ENCODE measurements at places on chromosomes 3 and 15.

GRCh38 chr15:38053205-38053604 is 118.8 kb downstream of the TMCO5A start:
- no peak for DNase-seq

- no peak for DNase-seq
These were observed 5.8 kb upstream of the MESP1 start for GRCh38 chr15:89756897-89757296.

DNA sequence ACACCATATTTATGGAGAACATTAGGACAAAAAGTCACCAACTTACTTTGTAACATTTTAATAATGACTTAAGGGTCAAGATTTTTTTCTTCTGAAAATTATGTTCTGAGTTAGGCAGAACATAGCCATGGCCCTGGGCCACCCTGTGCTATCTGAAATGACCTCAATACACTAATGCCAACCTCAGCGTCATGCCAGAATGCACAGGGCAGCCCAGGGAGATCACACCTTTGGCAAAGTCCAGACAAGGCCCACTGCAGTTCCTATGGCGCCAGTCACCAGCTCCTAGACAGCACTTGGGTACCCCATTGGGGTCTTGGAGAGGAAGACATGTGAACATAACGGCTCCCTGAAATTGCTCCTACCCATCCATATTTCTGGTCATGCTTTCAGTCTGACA is 33.1 kb downstream of the HCLS1 start:
- DNase-seq = no peak

- DNase-seq = no peak
These were observed 43.6 kb downstream of the C2CD4B start for GRCh38 chr15:62121273-62122015.

DNA sequence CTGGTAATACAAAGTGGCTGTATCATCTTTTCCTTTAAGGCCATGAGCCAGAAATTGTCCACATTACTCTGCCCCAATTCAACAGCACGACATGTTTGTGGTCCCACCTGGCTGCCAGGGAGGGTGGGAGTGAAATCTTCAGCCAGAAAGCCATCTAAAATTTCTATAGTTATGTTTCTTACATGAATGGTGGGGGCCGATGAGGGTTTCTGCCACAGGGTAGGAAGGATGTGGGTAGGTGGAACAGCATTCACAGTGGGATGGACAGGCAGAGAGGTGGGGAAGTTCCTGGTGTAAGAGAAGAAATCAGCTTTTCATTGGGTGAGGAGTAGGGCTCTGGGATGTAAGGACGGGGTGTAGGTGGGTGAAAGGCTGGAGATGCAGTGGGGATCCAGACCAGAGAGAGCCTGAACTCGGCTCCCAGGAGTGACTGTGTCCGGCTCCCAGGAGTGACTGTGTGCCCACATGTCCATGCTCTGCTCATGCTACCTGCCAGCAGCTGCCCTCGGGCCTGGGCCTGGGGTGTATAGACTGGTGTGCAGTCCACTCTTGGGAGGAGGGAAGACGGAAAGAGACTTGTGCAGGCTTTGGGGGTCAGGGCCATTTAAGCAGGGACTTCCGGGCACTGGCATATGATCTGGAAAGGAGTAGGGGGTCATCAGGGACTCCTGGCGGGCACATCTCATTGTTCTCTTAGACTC is 3.8 kb upstream of the FBLN2 start:
- no peak for DNase-seq

DNA sequence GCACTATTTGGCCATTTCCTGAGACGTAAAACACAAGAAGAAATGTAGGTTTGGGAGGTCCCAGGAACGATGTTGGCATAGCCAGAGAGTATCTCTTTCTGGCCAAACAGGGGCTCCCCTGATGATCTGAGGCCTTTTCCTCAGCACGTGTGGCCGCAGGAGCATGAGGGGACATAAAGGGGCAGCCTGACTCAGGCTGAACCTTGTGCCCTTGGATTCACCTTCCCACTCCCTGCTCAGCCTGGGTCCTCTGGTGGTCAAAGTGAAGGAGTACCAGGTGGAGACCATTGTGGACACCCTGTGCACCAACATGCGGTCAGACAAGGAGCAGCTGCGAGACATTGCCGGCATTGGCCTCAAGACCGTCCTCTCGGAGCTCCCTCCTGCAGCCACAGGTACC is 10.6 kb downstream of the CAND2 start:
- DNase-seq = no peak

- no peak for DNase-seq
These were observed 57.6 kb upstream of the BCL6 start for GRCh38 chr3:187802928-187803259.

GRCh38 chr3:56115698-56116097 is 352.6 kb downstream of the ERC2 start:
- DNase-seq = no peak

- DNase-seq = no peak
These were observed 33.4 kb downstream of the CCDC33 start for GRCh38 chr15:74269362-74270035.

DNA sequence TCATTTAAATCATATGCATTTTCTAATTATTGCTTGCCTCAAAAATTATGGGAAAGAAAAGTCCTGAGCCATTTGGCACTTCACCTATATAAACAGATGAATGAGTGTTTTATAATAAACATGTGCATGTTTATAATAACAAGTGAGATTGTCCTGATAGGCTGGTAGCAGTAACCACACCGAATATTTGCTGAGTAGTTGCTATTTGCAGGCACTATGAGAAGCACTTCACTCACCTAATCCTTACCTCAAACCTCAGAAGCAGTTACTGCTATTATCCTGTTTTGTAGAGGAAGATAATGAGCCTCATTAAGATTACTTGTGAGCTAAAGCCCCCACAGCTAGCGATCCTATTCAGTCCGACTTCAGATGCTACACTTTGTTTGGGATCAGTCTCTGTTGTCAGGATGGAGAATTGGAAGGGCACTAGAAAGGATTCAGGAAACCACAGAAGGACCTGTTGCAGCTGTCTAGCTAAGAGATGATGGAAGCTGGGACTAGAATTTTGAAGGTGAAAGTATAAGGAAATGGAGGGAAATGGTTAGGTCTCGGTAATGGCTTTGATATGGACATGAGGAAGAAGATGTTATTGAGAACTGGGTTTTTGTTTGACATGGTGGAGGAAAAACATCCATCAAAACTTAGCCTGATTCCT is 28.4 kb upstream of the MAGI1 start:
- no peak for DNase-seq

DNA sequence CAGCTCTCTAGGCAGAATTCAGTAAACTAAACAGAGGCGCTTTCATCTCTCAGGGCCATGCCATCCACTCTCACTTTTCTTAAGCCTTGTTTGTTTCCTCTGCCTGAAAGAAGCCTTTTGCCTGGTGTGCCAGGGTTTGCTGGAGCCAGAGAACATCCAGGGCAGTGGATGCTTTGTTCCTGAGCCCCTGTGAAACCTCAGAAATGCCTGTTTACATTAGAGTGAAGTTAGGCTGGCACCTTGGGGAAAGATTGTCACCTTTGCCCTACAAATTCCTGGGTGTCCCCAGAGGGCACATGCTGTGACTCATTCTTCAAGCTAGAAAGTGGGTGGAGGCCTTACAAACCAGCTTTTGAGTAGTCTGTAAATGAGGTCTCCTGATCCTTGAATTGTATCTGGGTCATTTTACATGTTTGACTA is 10.7 kb upstream of the TRAK1 start:
- DNase-seq = peak; percentile 56

DNA sequence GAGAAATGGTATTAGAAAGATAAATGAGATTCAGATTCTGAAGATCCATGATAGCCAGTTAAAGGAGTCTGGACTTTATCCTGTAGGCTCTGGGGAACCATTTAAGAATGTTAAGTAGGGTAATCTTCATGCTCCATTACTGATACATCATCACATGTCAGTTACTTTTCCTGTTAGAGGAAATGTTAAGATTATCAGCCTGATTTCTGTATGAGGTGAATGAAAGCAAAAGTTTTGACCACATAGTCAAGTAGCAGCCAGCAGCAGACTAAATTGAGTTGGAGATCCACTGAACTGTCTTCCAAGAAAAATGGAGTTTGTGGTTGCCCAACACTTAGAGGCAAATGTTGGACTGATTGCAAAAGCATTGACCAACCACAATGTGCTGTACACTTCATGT is 4.7 kb upstream of the COPB2 start:
- no peak for DNase-seq

- DNase-seq = no peak
These were observed 95.1 kb downstream of the ATP1B3 start for GRCh38 chr3:141971571-141971970.

GRCh38 chr3:188542196-188542595 is 388.2 kb downstream of the LPP start:
- DNase-seq = no peak

- DNase-seq = peak; percentile 49
These were observed 29.6 kb downstream of the CPOX start for GRCh38 chr3:98563661-98564281.

DNA sequence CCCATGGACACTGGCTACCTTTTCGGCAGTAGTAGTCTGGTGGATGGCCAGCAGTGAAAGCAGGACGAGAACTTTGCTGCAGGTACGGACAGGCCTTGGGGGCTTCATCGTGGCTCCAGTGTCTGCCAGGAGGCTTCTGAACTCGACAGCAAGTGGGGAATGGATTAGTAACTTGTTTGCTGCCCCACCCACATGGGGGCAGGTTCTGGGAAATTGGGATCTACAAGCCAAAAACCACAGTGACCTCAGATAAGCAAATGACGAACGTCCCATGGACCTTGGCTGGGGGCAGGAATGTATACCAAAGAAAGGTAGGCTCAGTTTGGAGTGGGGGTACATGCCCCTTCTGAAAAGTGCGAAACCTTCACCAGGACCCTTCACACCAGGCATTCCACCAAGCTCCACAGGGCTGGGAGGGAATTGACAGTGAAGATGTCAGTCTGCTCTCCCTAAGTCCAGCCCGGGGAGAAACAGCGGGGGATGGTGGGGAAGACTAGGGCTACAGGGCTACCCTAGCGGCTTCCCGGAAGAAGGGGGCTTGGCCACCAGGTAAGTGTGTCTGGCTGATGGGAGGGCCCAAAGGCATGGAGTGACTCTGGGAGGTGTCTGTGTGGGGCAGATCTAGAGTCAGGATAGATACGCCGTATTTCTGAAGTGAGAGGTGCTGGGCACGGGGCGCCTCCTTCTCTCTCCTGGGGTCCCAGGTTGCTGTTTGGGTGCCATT is at the start of gene ITIH4:
TSS of gene ITIH4 (minus strand) at position 138 of the 724 bp plus-strand sequence. CDS start at position 108, 30 bp downstream.
- no peak for DNase-seq

GRCh38 chr3:132595014-132595413 is 2.1 kb upstream of the ACKR4 start:
- no peak for DNase-seq

DNA sequence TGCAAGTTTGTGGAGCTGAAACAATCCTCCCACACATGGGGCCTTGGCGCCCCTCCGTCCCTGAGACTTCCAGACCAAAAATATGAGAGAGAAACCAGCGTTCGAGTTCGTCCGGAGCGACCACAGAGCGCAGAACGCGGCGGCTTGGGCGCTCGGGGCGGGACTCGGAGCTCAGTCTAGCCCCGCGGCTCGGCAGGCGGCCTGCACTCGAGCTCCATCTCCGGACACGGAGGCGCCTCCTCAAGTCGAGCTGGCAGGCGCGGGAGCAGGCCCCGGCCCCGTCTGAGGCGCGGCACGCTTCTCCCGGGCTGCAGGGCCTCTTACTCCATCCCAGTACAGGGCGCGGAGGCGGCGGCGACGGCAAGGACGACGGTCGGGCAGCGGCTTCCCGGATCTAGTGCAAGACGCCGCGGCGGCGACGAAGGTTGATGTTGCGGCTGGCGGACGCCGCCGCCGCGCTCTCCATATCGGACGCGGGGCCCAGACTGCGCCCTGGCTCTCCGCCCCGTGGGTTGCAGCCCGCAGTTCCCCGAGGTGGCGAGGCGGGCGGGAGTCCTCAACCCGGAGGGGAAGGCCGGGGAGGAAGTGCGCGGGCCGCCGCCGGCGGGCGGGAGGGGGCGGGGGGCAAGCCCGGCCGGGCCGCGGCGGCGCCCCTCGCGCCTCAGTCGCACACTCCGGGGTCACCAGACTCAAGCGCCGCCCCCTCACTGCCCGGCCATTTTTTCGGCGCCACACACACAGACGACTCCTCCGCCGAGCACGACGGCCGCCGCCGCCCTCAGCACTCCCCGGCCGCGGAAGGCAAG is 674 bp downstream of the MSL2 start:
- peak; percentile 95 for DNase-seq

DNA sequence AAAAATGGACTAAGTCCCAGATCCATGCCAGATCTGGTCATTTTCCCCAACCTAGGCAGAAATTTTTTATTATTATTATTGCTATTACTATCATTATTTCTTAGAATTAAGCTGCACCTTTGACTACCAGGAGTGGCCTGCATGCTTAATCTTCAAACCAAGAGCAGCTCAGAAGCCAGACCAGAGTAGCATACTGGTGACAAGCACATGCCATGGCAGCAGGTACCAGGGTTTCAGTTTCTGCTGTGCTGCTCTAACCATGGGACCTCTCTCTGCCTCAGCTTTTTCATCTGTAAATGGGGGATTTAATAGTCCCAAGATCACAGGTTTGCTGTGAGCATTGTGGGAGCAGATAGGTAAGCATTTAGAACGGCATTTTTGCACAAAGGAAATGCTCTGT is 262.3 kb downstream of the SLCO3A1 start:
- no peak for DNase-seq

DNA sequence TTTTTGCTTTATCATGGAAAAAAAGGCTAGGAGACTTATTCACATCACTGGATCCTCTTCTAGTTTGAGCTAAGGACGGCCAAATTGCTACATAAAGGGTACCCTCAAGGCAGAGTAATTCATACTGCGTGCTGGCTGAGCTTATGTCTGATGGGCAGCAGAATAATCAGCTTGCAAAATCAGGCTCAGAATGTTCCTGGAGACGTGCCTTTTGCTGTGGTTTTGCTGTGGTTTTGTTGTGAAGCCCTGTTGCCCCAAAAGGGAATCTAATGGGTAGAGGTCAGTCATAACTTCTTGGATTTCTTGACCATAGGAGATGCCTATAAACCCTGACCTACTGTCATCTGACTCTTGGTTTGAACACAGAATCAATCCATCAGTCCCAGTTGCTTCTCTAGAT is 189.9 kb downstream of the SOX2 start:
- DNase-seq = no peak

GRCh38 chr3:159640225-159640624 is 348.4 kb upstream of the IL12A start:
- no peak for DNase-seq

DNA sequence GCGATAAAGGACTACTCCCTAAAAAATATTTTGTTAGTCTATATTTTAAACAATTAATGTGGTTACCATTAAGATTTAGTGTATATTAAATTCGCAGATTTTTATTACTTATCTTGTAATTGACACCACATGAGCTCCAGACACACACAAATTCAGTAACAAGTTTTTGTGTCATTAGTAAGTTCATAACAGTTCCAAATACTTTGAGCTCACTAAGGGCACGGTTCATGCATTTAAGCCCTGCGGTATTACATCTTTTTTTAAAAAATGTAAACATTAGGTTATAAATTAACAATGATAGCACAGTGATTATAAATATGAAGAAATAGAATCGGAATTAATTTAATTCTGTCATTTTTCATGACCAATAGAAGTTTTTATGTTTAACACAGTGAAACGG is 317.3 kb downstream of the ZNF385D start:
- DNase-seq = no peak

- DNase-seq = no peak
These were observed 87.9 kb downstream of the PLXNA1 start for GRCh38 chr3:127070776-127071175.

GRCh38 chr3:25658836-25659235 is 5.9 kb downstream of the TOP2B start:
- DNase-seq = no peak

Data from B cell (primary cell).